ENCODE measurements at places on chromosomes 6 and 20.

DNA sequence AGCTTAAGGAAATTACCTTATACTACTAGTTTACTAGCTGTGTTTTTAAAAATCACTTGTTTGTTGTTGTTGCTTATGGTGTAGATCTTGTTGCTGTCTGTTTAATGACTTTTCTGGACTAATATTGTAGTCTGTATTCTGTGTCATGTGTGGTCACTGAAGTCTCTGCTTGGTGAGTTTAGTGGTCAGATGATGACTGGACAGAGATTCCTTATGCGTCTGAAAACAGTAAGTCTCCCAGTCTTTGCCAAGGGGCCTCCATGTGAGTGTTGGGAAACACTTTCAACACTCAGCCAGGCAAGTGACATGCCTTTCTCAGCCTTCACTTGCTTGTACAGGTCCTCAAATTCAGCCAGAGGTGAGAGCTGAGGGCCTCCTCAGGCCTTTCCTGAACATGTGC lies 256.9 kb upstream of the RNF24 start:
- DNase-seq = no peak

DNA sequence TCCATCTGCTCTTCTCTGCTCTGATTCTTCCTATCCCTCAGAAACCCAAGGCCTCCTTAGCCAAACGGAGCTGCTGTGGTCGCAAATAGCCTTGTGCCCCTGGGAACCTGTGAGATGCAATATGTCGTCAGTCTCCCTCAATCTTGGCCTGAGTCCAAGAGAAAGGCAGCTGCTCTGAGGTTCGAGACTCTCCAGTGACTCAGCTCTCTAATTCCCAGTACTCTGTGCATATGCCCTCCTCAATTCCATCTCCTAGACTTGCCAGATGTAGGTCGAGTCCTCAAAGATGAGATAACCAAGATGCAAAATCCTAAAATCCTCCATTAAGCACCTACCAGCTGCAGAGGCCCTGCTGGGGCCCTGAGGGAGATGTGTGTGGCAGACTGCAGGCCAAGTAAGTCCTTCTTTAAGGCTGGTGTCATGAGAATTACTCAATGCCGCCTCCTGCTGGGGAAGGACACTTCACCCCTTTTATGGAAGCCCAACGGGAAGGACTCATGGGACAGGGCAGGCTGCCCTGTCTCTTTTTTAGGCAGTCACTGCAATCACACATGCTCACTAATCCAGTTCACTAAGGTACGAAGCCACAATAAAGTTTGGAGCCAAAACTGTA lies 28.5 kb downstream of the C6orf15 start:
- peak; percentile 24 for DNase-seq

DNA sequence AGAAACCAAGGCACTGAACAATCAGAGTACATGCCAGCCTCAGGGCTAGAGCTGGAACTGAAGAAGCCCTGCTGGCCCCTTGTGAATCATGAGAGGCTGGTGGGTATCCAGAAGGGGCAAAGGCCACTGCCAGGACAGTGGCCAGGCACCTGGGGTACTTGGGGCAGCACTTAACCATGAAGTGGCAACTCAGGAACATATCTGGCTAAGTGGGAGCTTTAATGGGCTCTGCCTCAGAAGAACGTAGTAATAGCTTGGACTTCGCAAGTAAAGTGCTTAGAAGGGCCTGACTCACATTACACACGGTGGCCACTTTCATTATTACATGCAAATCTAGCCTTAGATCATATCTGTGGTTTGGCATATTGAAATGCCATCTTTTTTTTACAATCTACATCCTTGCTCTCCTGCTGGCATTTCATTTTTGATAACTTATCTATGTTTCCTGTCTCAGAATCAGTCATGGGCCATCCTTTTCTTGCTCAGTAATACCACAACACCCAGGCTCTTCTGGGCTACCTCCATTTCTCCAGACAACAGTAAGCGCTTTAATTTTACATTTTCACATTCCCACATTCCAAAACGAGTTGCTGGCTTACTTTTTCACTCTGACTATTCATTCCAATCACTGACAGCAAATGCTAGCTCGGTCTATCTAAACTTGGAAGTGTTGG lies 21.6 kb downstream of the NAPB start:
- no peak for DNase-seq

DNA sequence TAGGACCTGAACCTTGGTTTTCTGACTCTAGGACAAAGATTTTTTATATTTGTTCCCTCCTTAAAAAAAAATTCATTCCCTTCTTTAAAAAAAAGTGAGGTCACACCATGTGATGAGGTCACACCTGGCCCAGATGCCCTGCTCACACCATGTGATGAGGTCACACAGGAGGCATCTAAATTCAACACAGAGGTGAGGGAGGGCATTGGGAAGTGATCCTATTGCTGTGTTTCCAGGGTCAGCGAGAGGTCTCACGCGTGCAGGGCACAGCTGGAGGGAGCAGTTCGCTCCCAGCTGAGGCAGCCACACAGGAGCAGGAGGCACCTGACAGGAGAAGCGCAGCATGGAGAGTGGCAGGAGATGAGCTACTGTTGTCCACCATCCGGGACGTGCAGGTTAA lies 92.5 kb downstream of the SLC22A23 start:
- no peak for DNase-seq

- DNase-seq = no peak
Measured at GRCh38 chr6:124882579-124883393, 79.5 kb upstream of the RNF217 start.

Data from activated CD4-positive, alpha-beta T cell treated with anti-CD3 and anti-CD28 coated beads, Interleukin-2, amount 50 U/mL, for 4 hours (primary cell).